ENCODE measurements at places on chromosomes 1 and 21.

- no peak for DNase-seq
Observed at GRCh38 chr1:76374086-76374485, 299.5 kb downstream of the ST6GALNAC3 start.

GRCh38 chr1:25066256-25066655 lies 136.2 kb upstream of the RUNX3 start:
- DNase-seq: no peak

DNA sequence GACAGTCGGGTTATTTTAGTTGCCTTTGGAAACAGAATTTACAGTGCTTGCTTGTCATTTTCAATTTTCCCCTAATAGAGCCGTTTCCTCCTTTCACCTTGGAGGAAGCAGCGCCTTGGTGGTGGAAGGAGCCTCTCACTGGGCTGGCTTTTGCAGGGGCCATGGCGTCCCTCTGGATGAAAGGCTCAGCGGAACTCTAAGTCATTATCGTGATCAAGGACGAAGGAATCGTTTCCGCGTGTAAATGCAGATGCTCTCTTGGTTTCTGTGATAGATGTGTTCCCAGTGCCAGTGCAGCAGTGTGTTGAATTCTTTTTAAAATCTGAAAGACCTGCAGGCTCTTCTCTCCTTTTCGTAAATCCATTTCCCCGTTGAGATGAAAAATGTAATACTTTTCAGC lies 126.2 kb upstream of the LMO4 start:
- no peak for DNase-seq

GRCh38 chr1:167364826-167365225 lies 144.1 kb downstream of the POU2F1 start:
- no peak for DNase-seq

DNA sequence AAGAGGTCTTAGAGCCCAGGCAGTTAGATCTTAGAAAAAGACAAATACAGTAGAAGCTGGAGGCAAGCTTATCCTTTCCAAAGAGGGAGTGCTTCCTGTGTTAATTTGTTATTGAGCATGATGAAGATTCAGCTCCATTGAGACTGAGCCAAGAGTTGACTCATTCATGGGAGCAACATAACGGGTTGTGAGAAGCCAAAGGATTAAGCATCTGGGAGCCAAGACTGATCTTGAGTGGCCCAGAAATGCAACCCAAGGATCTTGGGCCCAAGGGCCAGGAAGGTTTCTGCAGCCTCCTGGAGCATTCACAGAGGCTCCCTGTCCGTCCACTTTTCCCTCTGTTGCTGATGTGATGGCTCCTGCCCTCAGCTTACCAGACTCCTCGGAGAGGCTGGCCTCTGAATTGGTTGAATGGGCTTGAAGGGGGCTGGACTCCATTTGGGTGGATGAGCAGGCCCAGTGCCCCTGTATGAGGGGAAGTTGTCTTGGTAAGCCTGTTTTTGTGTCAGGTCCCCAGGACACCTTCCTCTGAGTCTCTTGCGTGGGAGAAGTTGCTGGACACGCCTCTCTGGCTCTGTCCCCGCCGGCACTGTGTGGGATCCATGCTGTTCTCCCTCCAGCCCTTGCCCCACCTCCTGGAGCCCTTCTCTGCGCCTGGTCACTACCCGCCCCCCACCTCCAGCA lies 42.4 kb downstream of the PDE9A start:
- no peak for DNase-seq

DNA sequence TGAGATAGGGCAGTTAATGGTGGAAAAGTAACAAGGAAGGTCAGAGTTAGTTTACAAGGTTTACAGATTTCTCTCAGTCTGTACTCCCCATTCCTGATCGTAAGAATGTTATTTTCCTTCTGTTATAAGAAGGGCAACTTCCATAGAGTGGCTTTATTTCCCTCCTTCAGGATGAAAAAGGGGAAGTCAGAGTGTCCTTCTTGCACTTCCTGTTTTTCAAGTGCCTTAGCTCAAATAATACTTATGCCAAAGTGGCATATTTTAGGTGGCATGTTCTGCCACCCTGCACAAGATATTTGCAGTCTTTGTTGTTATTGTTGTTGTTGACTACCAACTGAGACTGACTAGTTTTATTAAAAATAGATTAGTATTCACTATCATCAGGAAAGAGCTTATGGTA lies 730.7 kb upstream of the ADGRL4 start:
- no peak for DNase-seq

DNA sequence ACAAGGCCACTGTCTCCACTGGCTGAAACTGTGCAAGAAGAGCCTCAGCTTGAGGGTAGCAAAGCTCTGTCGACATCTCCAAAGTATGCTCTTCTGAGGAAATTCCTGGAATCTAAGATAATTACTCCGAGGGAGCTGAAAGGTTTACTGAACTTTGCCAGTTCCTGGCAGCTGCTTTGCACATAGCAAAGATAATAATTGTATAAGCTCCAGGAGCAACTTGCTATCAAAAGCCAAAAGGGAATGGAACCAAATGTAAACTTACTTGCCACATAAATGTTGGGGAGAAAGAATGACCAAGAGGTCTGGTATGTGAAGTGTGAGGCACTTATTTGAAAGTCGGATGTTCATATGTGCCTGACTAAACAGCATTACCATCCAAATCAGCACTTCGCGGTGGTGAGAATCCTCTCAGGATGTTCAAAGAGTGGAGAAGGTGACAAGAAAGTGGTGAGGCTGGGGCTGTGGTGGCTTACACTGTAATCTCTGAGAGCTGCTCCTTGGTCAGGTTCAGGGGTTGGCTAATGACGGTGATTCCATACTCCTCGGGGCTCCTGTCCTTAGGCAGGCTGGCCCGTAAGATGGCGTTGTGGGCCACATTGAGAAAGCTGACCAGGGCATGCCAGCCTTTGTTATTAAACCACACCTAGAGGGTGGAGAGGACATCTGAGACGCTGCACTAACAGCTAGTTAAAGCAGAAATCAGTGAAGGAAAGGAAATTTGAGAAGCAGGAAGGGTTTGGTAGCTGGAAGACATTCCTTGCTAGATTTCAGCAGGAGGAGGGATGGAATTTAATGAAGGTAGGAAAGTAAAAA lies 100.0 kb downstream of the ABCA4 start:
- DNase-seq: peak; percentile 78

DNA sequence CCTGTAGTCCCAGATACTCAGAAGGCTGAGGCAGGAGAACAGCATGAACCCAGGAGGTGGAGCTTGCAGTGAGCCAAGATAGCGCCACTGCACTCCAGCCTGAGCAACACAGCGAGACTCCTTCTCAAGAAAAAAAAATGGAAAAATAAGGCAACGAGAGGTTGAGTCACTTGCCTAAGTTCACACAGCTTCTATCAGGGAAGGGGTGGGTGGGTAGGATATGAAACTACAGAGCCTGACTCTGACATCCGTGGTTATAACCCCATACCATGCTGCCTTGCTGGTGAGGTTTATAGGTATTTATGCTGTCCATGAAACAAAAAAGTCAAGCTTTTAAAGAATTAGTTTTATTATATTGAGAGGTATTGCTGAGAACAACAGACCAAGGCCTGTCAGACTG lies 61.5 kb upstream of the RAB4A start:
- no peak for DNase-seq

GRCh38 chr1:89351597-89352311 lies 12.1 kb upstream of the GBP6 start:
- DNase-seq: no peak

GRCh38 chr1:152513081-152513480 lies 1.2 kb upstream of the CRCT1 start:
- DNase-seq: no peak

- no peak for DNase-seq
Observed at GRCh38 chr1:15994590-15995351, 9.3 kb upstream of the SRARP start.

DNA sequence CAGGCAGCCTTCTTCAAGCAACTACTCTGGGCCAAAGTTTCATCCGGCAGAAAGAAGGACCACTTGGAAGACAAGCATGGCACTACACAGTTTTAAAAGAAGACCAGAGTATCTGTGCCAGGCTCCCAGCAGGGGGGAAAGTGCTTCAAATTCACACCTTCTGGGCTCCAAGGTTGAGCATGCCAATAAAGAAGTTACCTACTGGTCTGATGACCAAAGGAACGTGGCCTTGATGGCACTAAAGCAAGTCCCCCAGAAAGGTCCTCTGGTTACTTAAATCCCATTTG lies 73.5 kb downstream of the CD46 start:
- no peak for DNase-seq

DNA sequence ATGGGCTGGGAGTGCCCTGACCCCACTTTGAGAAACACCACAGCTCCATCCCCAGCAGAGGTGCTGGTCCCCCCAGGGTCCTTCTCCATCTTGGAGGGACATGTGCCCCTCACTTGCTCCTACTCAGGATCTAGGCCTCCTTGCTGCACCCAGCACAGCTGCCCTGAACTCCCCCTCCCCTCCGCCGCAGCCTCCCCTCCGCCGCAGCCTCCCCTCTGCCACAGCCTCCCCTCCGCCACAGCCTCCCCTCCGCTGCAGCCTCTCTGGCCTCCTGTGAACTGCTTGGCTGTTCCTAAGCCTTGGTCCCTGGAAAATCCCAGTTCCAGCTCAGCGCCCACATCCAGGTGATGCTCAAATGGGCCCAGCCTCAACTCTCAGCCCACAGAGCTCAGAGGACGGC lies 15.9 kb upstream of the TSPEAR start:
- DNase-seq: no peak

- no peak for DNase-seq
Observed at GRCh38 chr1:85603086-85603880, 22.7 kb downstream of the CCN1 start.

DNA sequence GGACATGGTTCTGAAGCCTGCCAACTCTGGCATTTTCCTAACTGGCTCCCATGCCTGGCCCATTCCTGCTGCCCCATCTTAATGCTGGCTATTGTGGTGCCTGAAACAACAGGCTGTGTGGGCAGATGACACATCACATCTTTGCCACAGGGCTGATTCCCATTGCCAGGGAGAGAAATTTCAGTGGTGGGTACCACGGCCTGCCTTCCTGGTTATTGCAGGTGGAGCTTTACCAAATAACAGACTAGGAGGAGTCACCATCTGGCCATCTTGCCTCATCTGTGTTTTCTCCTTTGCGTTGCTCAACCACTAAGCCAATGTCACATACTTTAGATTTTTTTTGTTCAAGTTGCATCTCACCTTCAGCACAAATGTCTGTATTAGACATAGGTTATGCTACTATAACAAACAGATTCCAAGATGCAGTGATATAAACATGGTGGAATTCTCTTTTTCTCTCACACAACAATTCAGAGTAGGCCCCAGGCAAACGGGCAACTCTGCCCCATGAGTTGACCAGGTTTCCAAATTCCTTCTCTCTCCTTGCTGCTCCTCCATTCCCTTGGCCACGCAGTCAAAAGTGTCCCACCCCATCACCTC lies 14.1 kb downstream of the CDA start:
- no peak for DNase-seq

DNA sequence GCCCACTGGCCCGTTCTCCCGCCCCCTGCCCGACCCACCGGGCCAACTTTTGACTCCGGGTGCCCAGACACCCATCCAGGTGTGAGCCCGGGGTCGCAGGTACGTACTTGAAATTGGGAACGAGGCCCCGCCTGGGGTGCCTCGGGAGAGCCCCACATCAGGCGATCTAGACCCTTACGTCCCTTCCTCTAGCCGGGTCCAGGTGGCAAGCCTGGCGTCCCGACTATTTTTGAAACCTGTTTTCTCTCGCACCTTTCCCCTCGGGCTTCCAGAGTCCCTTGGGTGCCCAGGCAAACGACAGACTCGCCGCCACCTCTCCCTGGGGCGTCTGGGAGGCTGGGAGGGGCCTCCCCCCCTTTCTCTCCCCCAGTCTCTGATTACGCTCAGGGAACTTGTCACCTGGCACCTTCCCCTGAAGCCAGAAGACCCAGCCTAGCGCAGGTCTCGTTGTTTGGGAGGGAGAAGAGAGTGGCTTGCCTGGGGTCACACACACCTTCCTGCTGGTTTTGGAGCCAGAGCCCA lies 898 bp downstream of the LDLRAP1 start:
- DNase-seq: no peak

Measured in BJ (cell line).